ENCODE measurements at places on chromosomes 2 and 18. TPM values are rescaled to one million over a fixed set of nuclear protein-coding genes. Genes with fewer than 3 reads are reported as not detected.

The SERPINB13 gene
- polyA plus RNA-seq, result 233 TPM

The GALNT14 gene
- 17.2 TPM for polyA plus RNA-seq

The PTMA gene
- polyA plus RNA-seq, result 1,606 TPM

The IL1B gene
- 1.9 TPM for polyA plus RNA-seq

The RNU2-63P gene
- polyA plus RNA-seq, result not detected

The SPP2 gene
- not detected for polyA plus RNA-seq

The SCYGR6 gene
- not detected for polyA plus RNA-seq

The TP53I3 gene
- polyA plus RNA-seq, result 116 TPM

The VIT gene
- 2.8 TPM for polyA plus RNA-seq

The NYAP2 gene
- polyA plus RNA-seq, result 0.09 TPM

The RIT2 gene
- not detected for polyA plus RNA-seq

The KCTD1 gene
- polyA plus RNA-seq, result 51.8 TPM

The PRPF40A gene
- polyA plus RNA-seq, result 15.6 TPM

The IGFBP5 gene
- 29.4 TPM for polyA plus RNA-seq

The RAX gene
- polyA plus RNA-seq, result 0.01 TPM

The SCN7A gene
- 1.2 TPM for polyA plus RNA-seq

The CXCR1 gene
- 0.08 TPM for polyA plus RNA-seq

The CYP27A1 gene
- 3.3 TPM for polyA plus RNA-seq

The TUBA3E gene
- 0.04 TPM for polyA plus RNA-seq

The IL36G gene
- polyA plus RNA-seq, result 54.5 TPM

Measured in esophagus (tissue), 2 donors.